ENCODE measurements at places on chromosomes 4 and X.

DNA sequence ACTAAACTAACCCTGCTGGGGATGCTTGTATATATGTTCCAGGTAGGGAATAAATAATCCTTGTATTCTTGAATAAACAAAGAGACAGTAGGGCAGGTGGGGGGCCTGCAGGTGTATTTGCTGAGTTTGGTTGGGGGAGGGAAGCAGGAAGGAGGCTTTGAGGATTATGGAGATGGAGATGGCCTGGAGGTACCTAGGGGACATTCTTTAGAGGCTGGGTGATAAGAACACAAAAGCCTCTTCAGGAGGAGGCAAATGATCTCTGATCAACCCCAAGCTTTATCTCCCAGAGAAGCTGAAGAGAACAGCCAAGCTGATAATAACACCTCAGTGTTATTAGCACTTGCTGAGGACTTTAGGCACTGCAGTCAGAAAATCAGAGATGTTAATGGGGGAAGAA lies 187.7 kb downstream of the MGST2 start:
- DNase-seq = no peak

- peak; percentile 31 for DNase-seq
Measured at GRCh38 chr4:145566768-145567167, 52.4 kb upstream of the MMAA start.

DNA sequence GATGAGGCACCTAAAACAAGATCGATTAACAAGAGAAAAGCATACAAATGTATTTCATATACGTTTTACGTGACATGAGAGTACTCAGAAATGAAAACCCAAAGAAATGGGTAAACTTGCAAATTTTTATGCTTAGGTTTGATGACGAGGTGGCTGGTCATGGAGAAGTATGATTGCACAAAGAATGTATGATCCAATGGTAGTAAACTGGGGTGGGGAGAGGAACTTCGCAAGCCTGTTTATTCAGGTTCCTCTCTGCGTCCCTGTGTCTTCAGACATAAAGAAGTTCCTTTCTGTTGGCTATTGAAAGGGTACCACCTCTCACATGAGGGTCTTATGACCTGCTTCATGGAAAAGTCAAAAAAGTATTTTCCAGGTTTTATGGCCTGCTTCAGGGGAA lies 309.2 kb downstream of the BCOR start:
- no peak for DNase-seq

DNA sequence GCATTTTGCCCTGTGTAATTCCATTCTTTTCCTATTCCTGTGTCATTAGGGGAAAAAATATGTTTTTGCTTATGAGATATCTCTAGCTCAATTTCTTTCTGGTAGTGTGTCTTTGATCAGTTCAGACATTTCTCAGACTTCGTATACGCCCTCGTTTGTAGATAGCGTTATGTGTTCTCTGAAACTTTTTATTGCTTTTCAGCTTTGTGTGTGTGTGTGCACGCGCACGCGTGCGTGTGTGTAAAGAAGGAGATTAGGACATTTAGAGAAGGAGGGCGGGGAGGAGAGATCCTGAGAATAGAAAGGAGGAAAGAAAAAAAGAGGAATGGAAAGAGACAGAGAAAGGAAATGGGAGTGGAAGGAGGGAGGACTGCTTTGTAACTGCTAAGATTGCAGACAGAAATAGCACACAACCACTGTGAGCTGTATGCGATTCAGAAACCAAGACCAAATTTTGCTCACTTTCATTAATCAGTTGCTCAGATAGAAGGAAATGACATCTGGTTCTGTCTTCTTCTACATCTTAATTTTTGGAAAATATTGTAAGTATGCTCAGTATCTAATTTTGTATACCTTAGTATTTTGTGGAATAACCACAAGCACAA lies at the start of gene RXFP1:
TSS of gene RXFP1 (plus strand) at position 399 of the 605 bp plus-strand sequence. CDS start at position 494, 95 bp downstream.
- DNase-seq = no peak

GRCh38 chrX:107659768-107660167 lies 31.5 kb downstream of the PRPS1 start:
- DNase-seq = peak; percentile 24

DNA sequence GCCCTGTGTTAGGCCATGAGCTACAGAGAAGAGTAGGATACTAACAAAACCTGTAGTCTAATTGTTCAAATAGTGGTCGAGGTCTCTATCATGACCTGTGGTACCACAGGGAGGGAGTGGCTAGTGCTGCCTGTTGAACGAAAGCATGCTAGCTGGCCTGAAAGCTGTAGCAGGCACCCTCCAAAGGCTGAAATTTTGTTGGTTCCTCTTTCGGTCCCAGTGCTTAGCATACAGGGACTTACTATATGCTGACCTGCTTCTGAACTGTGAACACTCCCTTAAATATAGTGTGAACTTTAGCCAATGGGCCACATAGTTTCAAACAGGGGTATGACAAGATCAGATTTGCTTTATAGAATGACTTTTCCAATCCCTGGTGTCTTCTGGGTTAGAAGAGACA lies 113.4 kb downstream of the PJA1 start:
- no peak for DNase-seq

GRCh38 chr4:164538097-164538496 lies 215.8 kb upstream of the SMIM31 start:
- no peak for DNase-seq

GRCh38 chr4:129240816-129241215 lies 144.9 kb downstream of the C4orf33 start:
- no peak for DNase-seq

DNA sequence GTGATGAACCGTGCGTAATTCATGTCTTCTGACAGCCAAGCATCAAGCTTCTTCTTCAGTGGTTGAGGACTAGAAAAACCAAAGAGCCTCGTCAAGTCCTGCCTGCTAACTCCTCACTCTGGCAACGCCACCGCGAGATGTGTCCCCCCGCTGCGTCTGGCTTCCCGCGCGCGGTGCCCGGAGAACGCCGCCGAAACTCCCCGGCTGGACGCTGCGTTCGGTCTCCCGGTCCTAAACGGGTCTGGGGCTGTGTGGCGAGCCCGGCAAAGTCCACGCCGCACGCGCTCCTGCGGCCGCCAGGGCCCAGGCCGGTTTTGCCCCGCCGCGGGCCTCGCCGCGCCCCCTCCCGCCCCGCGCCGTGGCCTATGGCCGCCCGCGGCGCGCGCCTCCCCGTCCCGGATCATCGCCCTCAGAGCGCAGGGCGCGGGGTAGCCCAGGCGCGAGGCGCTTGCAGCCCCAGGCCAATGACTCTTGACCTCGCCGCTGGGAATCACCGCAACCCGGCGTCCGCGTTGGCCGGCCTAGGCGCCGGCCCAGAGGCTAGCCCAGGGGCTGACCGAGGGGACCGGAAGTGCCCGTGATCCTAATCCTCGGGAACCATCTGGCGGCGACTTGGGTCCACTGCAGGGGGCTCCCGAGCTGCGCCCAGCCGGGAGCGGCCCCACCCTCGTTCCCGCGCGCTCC lies at the start of gene AADAT:
TSS of gene AADAT (minus strand) at position 289 of the 684 bp plus-strand sequence. CDS start at position 23, 266 bp downstream.
- peak; percentile 86 for DNase-seq

DNA sequence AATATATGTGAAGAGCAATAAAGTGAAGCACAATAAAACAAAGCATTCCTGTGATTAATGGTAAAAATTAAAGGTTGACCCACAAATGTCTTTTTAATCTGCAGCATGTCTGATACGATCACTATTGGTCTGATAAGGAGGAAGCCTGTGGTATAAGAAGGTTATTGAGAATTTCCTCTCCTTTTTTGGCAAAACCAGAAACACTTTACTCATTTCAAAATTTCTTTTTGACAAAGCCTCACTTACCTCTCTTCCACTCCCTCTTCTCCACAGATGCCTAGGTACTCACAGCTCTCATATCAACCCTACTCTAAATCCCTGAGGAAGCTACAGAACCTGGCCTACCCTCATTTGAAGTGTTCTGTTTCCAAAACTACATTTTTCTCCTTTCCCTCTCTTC lies 56.1 kb downstream of the TSPAN5 start:
- DNase-seq = no peak

DNA sequence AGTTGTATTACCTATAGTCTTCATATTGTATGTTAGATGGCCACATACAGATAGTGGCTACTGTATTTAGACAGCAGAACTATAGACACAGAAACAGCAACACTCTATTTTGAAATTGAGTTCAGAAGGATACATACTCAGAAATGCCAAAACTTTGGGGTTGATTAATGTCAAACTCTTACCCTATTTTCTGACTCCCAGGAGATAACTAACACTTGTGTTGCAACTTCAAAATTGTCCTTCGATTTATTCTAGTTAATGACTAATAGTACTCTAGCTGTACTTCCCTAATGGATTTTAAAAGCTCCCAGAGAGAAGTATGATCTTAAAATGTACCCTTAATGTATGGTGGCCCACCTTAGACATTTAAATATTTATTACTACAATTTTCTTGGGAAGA lies 229.9 kb upstream of the UGT8 start:
- DNase-seq = no peak

GRCh38 chrX:7170898-7171297 lies 22.9 kb upstream of the PUDP start:
- no peak for DNase-seq

- no peak for DNase-seq
Measured at GRCh38 chrX:57918750-57919436, 8.6 kb upstream of the ZXDA start.

- no peak for DNase-seq
Measured at GRCh38 chrX:1475481-1475880, 22.8 kb upstream of the ASMTL start.
